Mucosa of descending colon (tissue), 3 donors: ENCODE measurements at places on chromosomes 11 and 22. TPM values are rescaled to one million over a fixed set of nuclear protein-coding genes. Genes with fewer than 3 reads are reported as not detected.

DNA sequence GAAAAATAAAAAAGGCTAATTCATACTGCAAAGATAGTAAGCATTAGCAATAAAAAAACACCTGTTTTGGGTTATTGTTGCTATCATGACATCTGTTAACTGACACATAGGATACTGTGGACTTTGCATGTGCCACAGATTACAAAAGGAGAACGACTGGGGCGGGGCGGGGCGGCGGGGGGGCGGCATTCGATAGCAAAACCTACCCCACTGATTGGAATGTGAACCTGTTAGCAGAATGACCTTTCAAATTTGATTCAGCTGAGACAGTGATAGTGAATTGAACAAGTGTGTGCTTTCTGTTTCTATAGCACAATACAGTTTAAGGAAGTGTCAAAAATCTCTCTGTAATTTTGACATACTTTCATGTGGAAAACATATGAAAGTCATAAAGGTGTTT lies 14.9 kb downstream of the MMP20 start:
- no peak for DNase-seq

DNA sequence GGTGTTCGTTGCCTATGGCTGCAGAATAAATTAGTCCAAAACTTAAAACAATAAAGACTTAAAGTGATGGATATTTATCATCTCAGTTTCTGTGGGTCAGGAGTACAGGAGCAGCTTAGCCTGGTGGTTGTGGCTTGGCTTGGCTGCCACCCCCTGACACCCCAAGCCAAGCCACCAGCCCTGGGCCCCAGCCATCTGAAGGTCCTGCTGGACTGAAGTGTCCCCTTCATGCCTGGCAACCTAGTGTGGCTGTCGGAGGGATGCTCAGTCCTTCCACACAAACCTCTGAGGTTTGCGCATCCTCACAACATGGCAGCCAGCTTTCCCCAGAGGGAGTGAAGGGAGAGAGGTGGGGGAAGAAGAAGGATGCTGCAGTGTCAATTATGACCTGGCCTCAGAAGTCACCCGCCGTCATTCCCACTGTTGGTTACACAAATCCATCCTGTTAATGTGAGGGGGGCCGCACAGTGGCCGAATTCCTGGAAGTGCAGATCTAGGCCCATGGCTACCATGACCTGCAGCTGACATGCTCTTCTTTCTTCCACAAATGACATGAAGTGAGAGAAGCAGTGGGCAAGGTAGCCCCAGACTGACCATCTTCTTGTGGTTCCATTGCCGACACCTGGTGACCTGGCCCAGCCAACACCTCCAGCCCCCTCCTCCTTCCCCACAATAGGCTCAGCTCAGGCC lies 31.1 kb downstream of the IGF2 start:
- DNase-seq: no peak

DNA sequence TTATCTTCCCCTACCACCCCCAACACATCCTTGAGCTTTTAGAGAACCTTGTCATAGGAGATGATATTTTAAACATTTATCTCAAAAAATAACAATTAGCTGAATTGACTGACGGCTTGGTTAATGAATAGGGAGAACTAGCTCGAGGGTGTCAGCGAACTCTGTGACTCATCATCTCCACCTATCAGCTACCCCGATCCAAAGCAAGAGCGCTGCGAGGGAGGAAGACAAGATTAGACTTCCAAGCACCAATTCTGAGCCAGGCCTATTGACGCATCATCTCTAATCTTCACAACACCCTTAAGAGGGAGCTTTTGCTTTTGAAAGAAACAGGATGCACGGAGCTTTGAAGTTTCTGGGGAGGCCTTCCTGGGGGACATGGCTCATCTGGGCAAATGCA lies 51.0 kb upstream of the GALNT18 start:
- DNase-seq: no peak

DNA sequence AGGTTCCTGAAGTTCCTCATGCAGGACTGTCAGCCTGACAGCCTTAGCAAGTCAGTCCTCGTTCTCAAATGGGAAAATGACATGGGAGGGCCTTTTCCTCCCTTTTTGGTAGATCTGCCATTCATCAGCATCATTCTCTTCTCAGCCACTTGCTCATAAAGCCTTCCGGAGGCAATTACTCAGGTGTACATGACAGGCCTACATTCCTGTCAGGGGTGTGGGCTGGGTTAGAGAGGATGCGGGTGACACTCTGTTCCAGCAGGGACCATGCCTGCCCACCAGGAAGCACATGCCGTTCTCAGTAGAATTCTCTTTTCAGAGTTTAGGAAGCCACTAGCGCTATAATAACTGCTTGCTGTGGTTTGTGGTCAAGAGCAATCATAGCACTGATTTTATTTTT lies 24.2 kb upstream of the ANKK1 start:
- DNase-seq: no peak

- DNase-seq: no peak
These were observed 26.1 kb upstream of the CLMP start for GRCh38 chr11:123221096-123221561.

DNA sequence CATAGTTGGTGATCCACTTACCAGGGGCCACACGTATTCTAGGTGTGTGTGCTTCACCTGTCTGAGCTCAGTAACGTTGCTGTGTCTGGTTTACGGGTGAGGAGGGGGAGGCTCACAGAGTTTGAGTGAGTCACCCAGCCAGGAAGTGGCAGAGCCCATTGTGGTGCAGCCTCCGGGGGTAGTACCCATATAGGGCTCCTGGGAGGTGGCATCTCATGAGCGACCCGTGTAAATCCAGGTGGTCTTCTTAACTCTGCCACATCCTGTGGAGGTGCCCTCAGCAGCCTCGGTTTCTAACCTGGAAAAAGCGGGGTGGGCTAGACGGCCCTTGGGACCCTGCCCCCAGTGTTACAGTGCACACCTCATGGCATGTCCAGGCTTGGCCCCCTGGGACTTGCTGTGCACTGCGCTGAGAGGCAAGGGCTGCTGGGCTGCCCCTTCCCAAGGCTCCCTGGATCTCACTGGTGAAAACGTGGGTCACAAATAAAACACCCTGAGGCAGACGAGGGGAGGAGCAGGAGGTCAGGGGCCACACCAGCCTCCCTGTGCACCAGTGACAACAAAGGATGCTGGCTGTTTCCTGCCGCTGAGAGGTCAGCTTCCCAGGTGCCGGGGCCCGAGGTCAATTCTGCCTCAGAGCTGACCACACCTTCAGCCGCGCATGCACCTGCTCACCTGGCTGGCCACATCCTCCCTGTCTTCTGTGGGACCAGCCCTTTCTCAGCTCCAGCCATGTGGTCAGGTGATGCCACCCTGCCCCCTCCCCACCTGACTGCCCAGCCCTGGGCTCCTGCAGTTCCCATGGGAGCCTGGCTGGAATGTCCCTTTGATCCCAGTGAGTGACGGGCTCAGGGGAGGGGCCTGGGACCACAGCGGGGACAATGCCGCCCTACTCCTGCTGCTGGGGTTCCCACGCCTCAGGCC lies 305.1 kb downstream of the CTTN start:
- peak; percentile 6 for DNase-seq

GRCh38 chr22:23831781-23832180 lies 7.0 kb downstream of the DERL3 start:
- DNase-seq: no peak

- no peak for DNase-seq
These were observed 7.5 kb downstream of the ELMOD1 start for GRCh38 chr11:107598225-107599139.

- DNase-seq: no peak
These were observed 18.5 kb downstream of the ENDOD1 start for GRCh38 chr11:95108159-95108611.

- DNase-seq: no peak
These were observed 93.0 kb downstream of the UVRAG start for GRCh38 chr11:75907906-75908527.

DNA sequence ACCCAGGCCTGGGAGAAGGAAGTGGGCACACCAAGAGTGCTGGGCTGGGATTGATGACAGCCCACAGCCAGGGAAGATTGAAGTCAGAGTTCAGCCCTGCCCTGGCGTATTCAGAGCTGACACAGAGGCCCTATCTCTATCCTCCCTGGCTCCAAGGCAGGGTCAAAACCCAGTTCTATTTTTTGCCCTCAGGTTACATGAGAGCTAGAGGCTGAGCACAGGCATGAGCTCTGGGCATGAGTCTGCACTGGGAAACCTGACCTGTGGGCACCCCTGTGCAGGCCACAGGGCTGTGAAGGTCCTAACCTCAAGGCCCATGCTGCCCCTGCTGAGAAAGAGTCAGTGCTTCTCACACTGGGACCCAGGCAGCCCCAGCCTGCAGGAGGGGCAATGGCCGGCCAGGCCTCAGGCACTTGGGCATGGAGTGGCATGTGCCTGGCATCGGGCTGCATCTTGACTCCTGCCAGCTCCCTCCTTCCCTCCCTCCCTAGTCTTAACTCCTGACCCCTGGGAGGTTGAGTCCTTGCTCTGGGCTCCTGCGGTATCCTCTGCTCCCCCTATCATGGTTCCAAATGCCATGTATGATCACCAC lies 5.4 kb downstream of the SLC35E4 start:
- no peak for DNase-seq

DNA sequence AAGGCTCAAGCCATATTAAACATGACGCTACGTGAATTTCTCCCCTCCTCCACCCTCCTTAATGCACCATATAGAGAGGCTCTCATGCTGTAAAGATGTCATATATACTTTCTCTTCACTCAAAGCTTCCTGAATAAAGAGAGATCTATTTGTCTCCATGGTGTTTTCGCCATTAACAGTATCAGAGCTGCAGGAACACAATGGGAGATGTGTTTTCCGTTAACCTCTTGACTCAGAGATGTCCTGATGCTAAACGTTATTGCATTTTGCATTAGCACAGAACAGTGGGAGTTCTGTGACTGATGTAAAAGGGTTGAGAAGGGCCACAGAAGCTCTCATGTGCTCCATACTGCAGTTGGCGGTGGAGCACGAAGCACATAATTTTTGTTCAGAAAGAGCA lies 25.7 kb upstream of the BLID start:
- no peak for DNase-seq

GRCh38 chr11:11589437-11589836 lies 32.4 kb downstream of the GALNT18 start:
- no peak for DNase-seq

- no peak for DNase-seq
These were observed 3.3 kb upstream of the TRIM6 start for GRCh38 chr11:5593146-5593545.

- peak; percentile 93 for DNase-seq
These were observed at the start of the genes NLRP14 and ZNF214 for GRCh38 chr11:7020183-7020917. NLRP14 (plus strand) TSS chr11:7020479; CDS start chr11:7038587, 18,108 bp downstream. ZNF214 (minus strand) TSS chr11:7020346; CDS start chr11:7002835, 17,511 bp downstream.

- DNase-seq: peak; percentile 66
These were observed 5.7 kb downstream of the ZFTA start for GRCh38 chr11:63762654-63763495.

- DNase-seq: no peak
These were observed 4.4 kb downstream of the SLC2A11 start for GRCh38 chr22:23862103-23862502.

DNA sequence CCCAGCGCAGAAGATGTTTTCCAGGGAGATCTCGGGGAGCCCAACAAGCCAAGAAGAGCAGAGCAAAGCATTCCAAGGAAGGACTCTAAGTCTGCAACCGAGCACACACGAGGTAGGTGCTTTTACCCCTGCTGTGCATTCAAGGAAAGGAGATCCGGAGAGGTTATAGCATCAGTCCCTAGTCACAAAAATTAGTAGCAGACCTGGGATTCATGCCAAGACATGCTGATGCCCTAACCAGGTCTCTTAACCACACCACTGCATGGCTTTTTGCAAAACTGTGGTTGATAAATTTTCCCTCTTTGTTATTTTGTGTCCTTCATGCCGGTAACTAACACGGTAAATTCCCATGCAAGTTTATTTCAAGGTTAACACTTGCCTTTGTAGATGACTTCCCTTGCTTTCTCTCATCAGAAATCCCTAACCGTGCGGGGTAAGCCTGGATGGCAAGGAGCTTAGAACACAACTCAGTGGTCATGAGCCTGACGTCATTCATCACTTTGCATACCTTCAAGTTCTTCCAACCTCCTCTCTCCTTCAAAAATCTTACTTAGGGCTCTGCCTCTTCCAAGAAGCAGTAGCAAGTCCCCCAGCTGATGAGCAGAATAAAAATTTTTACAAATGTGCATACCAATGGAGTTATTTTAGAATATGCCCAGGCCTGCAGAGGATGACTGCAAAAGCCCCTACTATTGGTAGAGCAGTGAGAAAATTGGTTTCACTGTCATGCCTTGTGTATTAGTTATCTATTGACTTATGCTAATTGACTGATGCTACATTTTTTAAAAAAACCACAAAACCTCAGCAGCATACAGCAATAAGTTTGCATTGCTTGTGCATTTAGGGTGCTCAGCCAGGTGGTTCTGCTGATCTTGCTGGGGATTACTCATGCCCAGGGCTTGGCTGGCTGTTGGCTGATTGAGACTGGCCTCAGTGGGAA lies 465.1 kb downstream of the MN1 start:
- DNase-seq: no peak

- DNase-seq: peak; percentile 4
These were observed 95.5 kb downstream of the PGR start for GRCh38 chr11:101034076-101034475.

GRCh38 chr11:63940786-63941185 lies 2.0 kb downstream of the NAA40 start:
- DNase-seq: no peak

DNA sequence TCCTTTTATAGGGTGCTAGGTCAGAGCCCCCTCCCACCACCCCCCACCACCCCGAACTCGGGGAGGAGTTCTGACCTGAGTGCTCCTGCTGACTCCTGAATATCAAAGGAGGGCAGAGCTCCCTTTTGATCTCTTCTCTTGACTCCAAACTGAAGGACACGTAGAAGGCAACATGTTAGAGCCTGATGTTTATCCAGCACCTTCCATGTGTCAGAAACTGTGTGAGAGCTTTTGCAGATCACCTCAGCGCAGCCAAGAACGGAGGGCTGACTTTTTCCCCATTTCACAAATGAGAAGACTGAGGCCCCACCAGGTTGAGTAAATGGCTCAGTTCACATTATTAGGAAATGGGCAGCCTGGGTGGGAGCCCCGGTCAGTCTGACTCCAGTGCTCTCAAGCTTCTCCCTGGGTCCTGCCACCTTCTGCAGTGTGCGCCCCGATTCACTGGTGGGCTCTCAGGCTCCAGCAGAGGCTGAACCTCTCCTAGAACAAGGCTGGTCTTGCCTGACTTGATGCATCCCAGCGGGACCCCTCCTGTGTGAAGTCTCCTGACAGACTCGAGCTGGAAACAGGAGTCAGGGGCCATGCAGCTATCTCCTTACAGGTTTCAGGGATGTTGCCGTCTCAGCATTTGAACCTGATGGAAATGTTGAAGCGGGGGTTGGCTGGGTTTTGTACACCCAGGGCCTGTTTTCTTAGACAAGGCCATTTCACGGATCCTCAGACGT lies 98.5 kb downstream of the TSPAN18 start:
- no peak for DNase-seq

- no peak for DNase-seq
These were observed 4.4 kb downstream of the UBASH3B start for GRCh38 chr11:122659676-122660554.

GRCh38 chr11:129418039-129418438 lies 42.4 kb downstream of the BARX2 start:
- no peak for DNase-seq

The MIOX gene
- total RNA-seq: not detected

The OR6T1 gene
- total RNA-seq: not detected

The YPEL1 gene
- total RNA-seq: 2.8 TPM

The TRIOBP gene
- total RNA-seq: 78.2 TPM

The SLC6A5 gene
- total RNA-seq: not detected

The FERMT3 gene
- total RNA-seq: 19.7 TPM

The TRPM5 gene
- 2.5 TPM for total RNA-seq

The CCDC89 gene
- total RNA-seq: 4.1 TPM
